CD4-positive, alpha-beta T cell treated with Interleukin-6 at 100 ng/mL for 8 hours (primary cell): ENCODE measurements at places on chromosomes 12 and 14.

DNA sequence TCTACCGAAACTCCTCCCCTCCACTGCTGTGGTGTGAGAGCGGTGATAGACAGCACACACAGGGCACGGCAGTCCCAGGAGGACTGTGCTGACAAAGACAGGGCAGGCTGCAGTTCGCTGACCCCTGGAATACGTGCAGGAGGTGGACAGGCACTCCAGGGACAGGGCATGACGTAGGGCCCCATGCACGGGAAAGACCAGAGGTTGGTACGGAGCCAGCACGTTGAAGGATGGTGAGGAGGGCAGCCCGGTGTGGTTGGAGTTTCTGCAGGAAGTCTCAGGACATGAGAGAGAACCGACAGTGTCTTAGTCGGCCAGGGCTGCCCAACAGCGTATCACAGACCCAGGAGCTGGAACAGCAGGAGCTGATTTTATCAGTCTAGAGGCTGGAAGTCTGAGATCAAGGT, 254.2 kb upstream of the FKBP4 start:
- no peak for DNase-seq

- no peak for DNase-seq
Measured at GRCh38 chr12:114680604-114681069, 3.3 kb downstream of the TBX3 start.

- DNase-seq = no peak
Measured at GRCh38 chr12:49890096-49890461, 13.6 kb downstream of the FAIM2 start.

DNA sequence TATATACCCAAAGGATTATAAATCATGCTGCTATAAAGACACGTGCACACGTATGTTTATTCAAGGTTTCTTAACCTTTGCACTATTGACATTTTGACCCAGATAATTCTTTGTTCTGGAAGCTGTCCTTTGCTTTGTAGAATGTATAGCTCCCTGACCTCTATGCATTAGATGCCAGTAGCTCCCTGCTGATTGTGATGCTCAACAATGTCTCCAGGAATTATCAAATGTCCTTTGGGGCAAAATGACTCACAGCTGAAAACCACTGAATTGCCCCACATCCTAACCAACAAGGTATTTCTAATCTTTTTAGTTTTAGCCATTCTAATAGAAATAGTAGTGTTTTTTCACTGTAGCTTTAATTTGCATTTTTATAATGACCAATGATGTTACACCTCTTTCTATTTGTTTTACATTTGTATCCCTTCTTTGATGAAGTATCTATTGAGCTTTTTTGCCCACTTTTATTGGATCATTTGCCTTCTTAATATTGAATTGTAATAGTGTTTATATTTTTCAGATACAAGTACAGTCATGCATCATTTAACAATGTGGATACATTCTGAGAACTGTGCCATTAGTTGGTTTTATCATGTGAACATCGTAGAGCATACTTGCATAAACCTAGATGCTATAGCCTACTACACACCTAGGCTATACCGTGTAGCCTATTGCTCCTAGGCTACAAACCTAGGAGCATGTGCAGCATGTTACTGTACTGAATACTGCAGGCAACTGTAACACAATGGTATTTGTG, 10.4 kb upstream of the NOPCHAP1 start:
- DNase-seq = no peak

DNA sequence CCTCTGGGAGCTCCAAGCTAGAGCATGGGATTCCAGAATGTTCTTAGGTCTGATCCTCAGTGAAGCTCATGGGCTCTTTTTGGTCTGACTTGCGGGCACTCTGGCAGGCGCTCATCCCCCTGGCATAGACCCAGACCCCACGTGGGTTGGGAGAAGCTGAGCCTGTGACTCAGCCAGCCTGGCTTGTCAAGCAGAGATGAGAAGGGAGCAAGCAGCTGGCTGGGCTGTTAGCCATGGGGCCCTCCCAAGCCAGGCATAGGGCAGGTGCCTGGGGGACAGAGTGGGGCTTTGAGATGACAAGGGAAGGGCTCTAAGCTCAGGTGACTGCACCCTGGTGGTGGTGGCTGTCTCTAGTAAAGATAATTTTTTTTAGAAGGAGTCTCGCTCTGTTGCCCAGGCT, 80.3 kb upstream of the NOS1 start:
- no peak for DNase-seq

DNA sequence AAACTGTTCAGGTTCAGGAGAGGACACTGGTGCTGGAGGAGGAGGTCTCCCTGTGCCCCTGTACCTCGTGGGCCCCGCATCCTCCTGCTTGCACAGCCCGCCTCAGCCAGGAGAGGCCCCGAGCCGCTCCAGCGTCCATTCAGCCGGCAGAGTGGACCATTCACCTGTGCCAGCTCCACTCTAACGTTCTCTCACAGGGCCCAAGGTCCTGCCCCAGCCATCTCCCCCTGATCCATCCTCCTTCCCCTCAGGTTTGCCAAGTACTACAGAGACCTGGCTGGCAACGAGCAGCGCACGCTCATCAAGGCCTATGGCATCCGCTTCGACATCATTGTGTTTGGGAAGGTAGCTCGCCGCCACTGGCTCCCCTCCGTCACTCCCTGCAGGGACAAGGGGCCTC, 22.2 kb downstream of the P2RX4 start:
- DNase-seq = no peak

DNA sequence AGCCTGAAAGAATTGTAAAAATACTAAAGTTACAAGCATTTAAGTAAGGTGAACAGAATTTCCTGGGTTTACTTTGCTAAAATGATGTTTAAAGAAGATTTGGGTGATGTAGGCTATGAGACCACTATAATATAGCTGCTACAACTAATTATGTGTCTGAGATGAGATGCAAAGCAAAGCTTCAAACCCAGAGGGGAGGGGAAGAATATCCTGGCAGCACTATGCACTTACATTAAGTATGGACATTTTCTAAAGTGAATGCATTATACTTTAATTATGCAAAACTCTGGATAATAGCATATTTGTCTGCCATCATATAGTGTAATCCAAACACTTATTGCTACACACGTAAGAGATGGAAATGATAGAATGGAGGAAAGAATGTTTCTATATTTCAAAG, 1003.7 kb downstream of the GALC start:
- no peak for DNase-seq

DNA sequence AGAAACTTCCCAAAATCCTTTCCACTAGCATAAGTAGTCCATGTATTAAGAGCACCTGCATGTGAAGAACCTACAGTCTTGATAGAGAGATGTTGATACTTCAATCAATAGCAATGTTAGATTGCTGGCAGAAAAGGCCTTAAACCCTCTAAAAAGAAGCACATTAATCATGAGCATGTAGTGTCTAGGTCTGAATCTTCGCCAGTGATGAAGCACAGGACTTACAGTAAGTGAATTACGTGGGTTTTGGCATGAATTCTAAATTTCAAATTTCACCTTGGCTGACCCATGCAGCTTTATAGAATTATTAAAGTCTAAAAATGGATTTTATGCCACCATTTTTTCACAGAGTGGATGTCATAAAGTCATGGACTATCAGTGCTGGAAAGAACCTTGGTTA, 791.6 kb upstream of the NOVA1 start:
- DNase-seq = no peak

DNA sequence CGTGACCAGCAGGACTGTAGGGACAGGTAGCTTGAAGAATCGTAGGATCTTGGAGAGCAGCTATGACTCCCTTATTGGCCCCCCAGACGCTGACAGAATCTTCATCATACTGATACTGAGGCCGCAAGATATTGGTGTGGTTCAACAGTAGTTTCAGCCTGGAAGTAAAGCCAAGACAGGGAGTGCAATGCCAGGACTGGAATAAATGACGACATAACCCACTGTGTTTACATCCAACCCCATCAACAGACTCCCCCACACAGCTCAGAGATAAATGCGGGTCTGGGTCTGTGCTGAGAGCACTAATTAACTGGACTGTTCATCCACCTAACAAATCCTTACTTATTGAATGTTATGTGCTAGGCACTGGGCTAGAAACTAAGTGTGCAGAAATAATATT, 16.6 kb downstream of the NOXRED1 start:
- no peak for DNase-seq

GRCh38 chr14:36600431-36600830, 18.0 kb upstream of the NKX2-8 start:
- DNase-seq = no peak

- no peak for DNase-seq
Measured at GRCh38 chr14:28488684-28489083, 277.9 kb upstream of the FOXG1 start.

- no peak for DNase-seq
Measured at GRCh38 chr14:99117671-99118045, 154.3 kb downstream of the BCL11B start.

DNA sequence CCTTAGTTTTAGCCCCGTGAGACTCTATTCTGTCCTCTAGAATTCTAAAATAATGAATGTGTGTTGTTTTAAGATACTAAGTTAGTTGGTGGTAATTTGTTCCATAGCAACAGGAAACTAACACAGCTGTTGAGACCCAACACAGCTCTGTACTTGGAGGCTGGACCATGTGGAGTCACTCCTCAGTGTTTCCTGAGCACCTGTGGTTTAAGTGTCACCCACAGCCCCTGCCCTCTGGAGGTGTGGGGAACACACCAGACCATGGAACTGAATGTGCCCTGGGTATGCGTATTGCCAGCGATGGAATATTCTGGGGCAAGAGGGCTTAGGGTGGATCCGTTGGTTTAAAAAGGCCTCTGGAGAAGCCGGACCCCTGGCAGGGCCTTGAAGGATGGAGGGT, 16.6 kb upstream of the GPR68 start:
- DNase-seq = peak; percentile 35

DNA sequence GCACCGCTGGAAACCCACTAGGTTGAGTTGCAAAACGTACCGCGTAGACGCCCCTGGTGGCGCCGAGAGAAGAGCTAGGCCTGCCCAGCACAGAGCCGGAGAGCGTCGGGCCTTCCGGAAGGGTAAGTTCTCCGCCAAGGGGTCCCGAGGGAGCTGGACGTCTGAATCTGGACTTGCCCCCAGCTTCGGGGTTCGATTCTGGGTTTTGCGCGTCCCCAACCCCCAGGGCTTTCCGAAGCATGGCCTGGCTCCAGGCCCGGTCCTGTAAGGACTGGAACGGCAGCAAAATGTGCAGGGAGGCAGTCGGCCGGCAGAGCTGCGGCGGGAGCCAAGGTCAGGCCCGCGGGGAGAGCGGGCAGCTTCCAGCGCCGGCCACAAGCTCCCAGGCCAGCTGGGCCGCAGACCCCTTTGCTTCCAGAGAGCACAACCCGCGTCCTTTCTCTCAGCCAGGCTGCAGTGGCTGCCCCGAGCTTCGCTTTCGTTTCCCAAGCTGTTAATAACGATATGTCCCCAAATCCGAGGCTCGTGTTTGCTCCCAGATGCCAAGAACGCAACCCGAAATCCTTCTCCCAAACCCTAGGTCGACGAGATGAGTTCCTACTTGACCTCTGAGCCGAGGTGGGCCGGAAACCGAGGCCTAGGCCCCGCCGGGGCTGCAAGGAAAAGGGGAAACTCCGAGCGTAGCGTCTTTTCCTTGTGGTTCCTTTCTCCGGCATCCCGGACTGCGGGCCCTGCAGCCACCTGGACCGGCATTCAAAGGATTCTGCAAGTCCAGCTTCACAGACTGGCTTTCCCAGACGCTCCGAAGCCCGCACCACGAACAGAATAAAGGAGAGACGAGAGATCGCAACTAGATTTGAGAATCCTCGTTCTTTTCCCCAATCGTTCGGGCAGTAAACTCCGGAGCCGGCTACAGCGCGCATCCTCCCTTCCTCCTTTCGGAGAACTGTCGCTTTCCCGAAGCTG, 3.2 kb upstream of the TBX5 start:
- no peak for DNase-seq

DNA sequence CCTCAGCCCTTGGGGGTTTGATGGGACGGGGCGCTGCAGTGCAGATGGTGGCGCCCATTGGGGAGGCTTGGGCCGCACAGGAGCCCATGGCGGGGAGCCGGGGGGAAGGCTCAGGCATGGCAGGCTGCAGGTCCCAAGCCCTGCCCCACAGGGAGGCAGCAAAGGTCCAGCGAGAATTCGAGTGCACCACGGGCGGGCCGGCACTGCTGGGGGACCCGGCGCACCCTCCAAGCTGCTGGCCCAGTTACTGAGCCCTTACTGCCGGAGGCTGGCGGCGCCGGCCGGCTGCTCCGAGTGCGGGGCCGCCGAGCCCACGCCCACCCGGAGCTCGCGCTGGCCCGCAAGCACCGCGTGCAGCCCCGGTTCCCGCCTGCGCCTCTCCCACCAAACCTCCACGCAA, 34.1 kb upstream of the NUBPL start:
- no peak for DNase-seq

DNA sequence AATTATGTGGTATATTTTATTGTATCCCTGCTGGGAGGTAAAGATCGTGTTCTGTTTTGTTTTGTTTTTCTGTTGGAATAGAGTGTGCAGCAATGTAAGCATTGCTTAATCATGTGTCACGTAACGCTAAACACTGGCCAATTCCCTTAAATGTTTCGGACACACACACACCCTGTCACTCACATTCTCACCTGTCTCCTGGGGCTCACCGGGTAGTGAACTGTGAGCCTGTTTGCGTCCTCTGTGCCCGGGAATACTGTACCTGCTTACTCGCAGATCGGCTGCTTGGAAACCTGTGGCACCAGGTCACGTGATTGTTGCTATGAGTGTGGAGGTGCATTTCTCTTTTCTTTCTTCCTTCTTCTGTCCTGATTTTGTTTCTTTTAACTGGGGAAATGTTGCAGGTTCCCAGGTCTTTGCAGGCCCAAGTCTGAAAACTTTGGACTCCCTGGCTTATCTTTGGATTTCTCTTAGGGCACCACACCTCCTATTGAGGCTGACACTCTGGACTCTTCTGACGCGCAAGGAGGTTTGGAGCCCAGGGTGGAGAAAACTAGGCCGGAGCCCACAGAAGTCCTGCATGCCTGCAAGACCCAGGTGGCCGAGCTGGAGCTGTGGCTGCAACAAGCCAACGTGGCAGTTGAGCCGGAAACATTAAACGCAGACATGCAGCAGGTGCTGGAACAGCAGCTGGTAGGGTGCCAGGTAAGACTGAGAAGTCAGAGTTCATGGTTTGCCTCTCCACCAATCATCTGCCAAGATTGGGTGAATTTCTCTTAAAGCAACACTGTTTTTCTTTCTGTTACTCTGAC, 181.1 kb downstream of the ESR2 start:
- DNase-seq = no peak

DNA sequence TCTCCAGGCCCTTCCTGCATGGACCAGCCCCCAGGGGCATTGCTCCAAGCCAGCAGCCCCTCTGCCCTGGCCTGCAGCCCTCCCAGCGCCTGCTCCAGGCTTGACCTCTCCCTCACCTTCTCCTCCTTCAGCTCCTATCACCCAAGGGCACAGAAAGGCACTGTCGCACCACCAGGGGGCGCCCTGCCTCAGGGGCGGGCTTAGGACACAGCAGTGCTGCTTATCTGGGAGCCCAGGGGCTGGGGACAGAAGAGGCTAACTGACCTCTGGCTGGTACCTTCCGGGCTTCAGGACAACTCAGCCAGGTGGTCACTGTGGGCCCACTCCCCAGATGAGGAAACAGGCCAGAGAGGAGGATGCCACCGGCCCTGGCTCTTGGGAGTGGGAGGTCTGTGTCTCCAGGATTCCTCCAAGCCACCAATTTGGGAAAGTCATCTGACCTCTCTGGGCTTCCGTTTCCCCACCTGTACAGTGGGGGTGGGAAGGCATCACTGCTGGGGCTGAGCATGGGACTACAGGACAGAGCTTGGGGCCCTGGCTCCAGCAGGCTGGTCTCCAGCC, 25.3 kb upstream of the GPR132 start:
- DNase-seq = peak; percentile 84

GRCh38 chr14:50407111-50407812, 10.6 kb upstream of the CDKL1 start:
- no peak for DNase-seq
